ENCODE measurements at places on chromosomes 4 and X.

- DNase-seq = no peak
Observed at GRCh38 chr4:183700407-183700806, 41.3 kb downstream of the TRAPPC11 start.

- DNase-seq = no peak
Observed at GRCh38 chrX:95156566-95156965, 1482.6 kb downstream of the FAM133A start.

DNA sequence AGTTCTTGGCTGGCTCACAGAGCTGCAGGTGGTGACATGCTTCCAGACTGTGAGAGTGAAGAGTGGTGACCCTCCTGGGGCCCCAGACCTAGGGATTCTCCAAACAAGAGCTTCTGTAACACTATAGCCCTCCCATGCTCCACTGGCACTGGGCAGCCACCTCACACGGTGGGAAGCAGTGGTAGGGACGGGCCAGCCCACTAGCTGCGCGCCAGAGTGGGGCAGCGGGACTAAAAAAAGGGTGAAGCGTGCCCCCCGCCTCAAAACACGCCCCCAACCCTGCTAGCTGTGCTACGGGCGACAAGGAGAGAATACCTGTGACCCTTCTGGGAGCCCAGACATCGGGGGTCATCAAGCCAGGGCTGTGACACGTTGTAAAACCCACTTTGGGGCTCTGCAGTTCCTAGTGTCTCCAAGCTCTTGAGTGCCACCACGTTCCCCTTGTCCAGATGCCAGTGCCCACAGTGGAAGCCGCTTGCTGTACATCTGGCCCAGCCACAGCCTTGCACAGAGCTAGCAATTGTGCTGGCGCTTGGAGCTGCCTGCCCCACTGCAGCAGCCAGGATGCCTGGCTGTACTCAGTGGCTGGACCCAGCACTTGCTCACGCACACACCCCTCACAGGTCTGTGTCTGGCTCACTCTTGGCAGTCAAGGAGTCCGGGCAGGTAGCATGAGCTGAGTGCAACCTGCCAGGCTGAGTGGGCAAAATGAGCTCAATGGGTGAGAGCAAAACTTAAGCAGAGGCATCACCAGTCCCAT, 100.0 kb downstream of the DCAF12L2 start:
- no peak for DNase-seq

GRCh38 chr4:3485011-3485791, 22.1 kb downstream of the DOK7 start:
- no peak for DNase-seq

Data from GM13977 (cell line).